Kidney epithelial cell (primary cell): ENCODE measurements at places on chromosomes 1 and 21.

- DNase-seq: no peak
Observed at GRCh38 chr1:10278880-10279279, 68.5 kb downstream of the KIF1B start.

- DNase-seq: no peak
Observed at GRCh38 chr1:18947570-18947969, 8.9 kb downstream of the IFFO2 start.

GRCh38 chr1:54490361-54491248, 57.4 kb upstream of the ACOT11 start:
- no peak for DNase-seq

- no peak for DNase-seq
Observed at GRCh38 chr1:82215056-82215852, 414.5 kb downstream of the ADGRL2 start.

DNA sequence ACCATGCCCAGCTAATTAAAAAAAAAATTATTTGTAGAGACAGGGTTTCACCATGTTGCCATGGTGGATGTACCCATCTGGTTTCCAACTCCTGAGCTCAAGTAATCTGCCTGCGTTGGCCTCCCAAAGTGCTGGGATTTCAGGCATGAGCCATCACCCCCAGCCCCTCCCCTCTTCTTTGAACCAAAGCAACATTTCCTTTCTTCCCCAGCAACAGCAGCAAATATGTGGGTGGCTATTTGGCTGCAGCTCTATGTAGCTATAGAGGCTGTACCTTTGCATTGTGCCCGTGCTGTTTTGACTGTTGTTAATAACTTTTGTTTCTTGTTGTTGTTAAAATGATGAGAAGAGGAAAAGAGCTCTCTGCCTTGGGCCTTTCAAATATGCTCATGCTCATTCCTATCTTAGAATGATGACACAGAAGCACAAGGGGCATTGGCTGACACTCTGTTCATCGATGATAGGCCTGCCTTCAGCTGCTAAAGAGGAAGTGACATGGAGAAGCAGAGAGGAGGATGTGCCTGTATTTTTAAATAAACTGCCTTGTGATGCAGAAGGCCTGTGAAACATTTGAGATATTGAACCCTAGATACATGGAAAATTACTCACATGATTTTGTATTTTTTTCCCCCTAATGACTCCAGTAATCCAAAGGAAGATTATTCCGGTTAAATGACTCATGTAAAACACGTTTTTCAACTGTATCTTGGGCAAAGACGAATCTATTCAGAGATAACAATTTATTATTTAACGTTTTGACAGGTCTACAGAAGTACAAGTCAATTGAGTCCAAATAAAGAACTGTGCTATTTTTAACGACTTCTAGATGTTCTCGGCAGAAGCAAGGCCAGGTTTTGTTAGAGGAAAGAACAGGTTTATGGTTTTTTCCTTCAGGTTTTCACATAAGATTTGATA, 20.5 kb upstream of the XPR1 start:
- DNase-seq: no peak

- no peak for DNase-seq
Observed at GRCh38 chr1:26156285-26157038, 2.4 kb upstream of the FAM110D start.

DNA sequence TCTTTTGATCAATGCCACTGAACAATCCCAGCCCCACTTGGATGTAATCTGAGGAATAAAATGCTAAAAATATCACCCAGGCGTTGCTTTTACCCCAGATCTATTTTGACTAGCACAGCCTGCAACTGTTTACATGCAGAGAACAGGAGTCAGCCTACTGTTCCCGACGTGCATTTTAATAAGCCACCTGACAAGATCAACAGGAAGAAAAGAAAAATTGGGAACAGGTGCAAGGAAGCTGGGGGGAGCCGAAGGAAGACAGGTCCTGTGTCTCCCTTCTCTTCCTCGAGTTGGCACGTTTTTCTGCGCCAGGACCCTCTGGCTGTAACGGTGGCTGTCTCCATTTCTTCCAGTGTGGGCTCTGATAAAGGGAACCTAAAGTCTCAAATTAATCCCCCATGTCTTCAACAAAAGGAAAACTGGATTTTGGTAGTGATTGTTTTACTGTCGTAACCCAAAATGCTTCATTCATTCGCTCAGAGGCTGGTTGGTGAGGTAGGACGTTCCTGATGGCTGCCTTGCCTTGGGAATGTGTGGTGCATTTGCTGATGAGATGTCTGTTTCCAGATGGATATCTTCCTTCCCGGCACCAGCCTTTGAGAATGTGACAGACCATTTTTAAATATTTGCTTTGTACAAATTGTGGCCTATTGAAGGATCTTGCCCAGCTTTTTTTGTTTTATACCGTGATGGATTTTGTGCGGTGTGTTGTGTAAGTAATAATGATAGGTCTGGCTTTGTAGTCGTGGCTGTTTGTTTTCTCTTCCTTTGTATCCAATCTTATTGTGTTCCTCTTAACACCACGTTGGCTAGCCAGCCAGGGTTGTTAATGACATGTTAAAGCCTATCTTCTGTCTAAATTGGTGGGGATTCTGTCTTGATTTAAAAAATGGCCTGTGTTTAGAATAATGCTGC, 117.5 kb downstream of the C1orf21 start:
- no peak for DNase-seq

DNA sequence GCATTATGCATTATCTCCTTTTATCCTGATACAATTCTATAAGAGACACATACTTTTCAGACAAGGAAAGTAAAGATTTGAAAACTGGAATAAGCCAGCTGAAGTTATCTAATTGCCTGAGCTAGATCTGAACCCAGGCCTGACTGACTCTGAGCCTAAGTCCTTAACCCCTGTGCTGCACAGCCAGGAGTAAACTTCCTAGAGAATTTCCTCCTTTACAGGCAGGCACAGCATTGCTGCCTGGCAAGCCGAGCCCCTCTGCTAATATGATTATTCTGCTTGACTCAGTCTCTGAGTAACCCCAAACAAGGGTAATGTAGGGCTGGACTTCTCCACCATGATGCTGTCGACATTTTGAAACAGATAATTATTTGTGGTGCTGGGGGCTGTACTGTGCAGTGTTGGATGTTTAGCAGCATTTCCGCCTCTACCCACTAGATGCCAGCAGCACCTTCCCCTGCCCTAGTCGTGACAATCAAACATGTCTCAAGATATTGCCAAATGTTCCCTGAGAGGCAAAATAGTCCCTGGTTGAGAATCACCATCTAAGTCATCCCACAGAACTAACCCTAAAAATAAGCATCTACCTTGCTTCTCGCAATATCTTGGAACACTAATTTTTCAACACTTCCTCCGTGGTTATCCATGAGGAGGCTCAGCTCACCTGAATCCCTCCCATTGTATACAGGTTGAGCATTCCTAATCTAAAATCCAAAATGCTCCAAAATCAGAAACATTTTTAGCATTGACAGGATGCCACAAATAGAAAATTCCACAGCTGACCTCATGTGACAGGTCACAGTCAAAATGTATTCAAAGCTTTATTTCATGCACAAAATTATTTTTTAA, 18.5 kb downstream of the CAMK1G start:
- no peak for DNase-seq

DNA sequence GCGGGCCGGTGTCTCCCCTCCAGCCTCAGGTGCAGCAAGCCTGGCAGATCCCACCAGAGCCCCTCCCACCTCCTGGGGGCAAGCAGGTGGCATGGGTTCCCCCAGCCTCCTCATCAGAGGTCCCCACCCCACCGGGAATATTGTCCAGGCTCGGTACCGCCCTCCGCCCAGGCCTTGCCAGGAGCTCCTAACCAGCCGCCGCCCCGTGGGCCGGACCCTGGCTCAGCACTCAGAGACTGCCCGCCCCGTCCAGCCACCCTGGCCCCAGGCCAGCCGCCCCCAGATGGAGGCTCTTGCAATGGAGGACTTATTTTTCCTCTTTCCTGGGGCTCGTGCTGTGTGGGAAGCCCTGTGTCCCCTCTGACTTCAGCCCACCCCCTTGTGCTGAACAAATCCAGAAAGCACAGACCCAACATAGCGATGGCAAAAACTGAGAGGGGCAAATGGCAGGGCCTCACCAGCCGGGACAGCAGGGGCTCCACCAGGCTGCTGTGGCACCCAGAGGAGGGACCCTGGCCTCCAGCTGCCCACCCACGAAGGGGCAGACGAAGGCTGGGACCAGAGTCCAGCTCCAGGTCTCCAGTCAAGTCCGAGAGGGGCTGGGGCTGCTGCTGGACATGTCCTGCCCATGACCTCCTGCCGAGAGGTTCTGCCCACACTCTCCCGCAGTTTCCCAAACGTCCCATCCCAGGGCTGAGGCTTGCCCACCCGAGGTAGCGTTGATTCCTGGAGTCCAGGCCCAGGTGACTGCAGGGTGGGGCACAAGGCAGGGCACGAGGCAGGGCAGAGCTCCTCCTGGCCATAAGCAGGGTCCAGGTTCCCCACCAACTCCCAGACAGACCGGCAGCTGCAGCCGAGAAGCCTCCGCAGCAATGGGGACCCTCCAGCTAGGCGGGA, 7.5 kb downstream of the MEGF6 start:
- DNase-seq: no peak

DNA sequence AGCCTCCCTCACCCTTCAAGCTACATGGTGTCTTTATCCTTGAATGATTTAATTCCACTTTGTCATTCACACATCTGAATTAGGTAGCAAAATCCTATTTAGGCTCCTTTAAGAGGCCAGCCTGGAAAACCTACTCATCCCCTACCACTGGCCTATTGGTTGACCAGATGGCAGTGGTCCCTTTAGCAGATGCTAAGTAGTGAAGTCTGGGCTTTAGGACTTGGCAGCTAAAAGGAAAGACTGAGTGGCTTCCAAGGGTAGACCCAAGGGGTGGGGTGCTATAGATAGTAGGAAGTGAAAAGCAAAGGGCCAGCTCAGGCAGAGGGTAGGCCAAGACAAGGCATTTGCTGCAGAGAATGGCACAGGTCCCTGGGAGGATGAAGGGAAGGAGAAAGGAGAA, 46.6 kb downstream of the KCNJ6 start:
- no peak for DNase-seq

DNA sequence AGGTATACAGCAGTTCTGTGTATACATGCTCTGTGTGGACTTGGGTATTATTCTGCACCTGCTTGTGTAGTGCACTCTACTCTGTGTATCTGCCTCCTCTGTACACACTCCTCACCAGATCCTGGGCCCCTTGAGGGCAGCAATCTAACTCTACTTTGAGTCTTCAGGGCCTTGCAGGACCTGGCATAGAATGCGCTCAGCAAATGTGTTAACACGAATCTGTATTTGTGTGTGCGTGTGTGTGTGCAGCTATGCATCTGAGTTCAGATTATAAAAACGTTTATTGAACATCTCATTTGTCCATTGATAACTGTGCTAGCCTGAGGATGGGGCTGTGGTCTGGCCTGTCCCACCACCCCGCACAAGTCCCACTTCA, 3.9 kb upstream of the MEF2D start:
- DNase-seq: no peak

GRCh38 chr1:156911577-156912298, 8.7 kb upstream of the LRRC71 start:
- DNase-seq: no peak

- no peak for DNase-seq
Observed at GRCh38 chr1:221778535-221779142, 36.8 kb upstream of the DUSP10 start.

- DNase-seq: no peak
Observed at GRCh38 chr1:29032841-29033240, 90.9 kb downstream of the TMEM200B start.

DNA sequence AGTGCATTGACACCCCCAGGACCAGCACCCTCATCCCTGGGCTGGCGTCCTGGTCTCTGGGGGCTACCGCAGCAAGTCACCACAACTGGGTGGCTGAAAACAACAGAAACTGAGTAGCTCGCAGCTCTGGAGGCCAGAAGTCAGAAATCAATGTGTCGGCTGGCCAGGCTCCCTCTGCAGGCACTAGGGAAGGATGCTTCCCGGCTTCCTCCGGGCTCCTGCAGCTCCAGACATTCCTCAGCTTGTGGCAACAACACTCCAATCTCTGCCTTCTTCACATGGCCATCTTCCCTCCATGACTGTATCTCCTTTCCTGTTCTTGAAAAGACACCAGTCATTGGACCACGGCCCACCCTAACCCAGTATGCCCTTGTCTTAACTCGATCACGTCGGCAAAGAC, 224.2 kb downstream of the NPHP4 start:
- no peak for DNase-seq

- DNase-seq: no peak
Observed at GRCh38 chr1:243605604-243606003, 244.4 kb downstream of the AKT3 start.

- no peak for DNase-seq
Observed at GRCh38 chr21:45320261-45321025, 32.7 kb upstream of the POFUT2 start.

- no peak for DNase-seq
Observed at GRCh38 chr21:34289856-34290255, 74.0 kb upstream of the KCNE2 start.

DNA sequence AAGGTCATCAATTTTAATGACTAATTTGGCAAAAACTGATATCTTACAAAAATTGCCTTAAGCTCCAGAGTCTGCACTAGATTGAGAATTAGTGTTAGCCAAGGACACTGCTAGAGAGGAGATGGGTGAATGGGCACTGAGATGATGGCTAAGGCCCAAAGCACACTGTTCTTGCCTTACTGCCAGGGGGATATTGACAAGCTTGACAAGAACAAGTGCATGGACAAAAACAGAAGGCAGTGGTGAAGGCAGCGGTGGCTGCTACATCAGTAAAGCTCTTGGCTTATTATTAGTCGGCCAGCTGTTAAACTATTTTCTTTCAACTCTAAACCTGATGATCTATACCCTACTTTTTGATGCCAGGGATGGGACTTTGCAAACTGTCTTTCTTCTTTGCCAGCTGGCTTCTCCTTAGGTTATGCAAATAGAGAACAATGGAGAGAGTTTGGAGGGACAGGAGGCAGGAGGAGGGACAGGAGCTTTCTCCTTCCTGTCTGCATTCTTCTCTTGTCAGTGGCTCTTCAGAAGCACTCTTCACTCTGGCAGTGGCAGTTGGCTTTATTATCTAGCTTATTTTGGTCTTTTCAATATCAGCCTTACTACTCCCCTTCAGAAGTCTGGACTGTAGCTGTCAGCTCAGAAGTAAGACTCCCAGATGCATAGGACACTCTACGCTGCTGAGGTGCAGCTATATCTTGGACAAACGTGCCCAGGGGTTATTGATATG, 853.5 kb upstream of the TMPRSS15 start:
- DNase-seq: no peak

- no peak for DNase-seq
Observed at GRCh38 chr1:178918955-178919354, 48.1 kb upstream of the ANGPTL1 start.

- DNase-seq: no peak
Observed at GRCh38 chr1:31848381-31848897, 32.6 kb upstream of the SPOCD1 start.

- DNase-seq: no peak
Observed at GRCh38 chr1:84352298-84353106, 45.8 kb upstream of the DNASE2B start.

- DNase-seq: peak; percentile 16
Observed at GRCh38 chr1:228490120-228491078, 3.2 kb downstream of the RNF187 start.
